T-cell (primary cell): ENCODE measurements at places on chromosomes 13 and 19. TPM values are rescaled to one million over a fixed set of nuclear protein-coding genes. Genes with fewer than 3 reads are reported as not detected.
A peak's percentile ranks its signal among the peaks of the same experiment; 100 is the strongest.

ATP4B gene
- total RNA-seq: not detected

RNF113B gene
- not detected for total RNA-seq

ASF1B gene
- 4.4 TPM for total RNA-seq

PIBF1 gene
- 29.4 TPM for total RNA-seq

CEACAM16 gene
- total RNA-seq: not detected

USF2 gene
- total RNA-seq: 207 TPM

GRCh38 chr13:79667771-79668170 is 186.8 kb downstream of the NDFIP2 start:
- H3K36me3 ChIP-seq: no peaks in the 10 kb centered on the region
- no peaks in the 10 kb centered on the region for H3K27me3 ChIP-seq
- H3K4me3 ChIP-seq: no peak overlapping the region
- no peaks in the 10 kb centered on the region for H3K4me1 ChIP-seq

GRCh38 chr13:103087275-103087674 is 21.1 kb upstream of the SLC10A2 start:
- H3K27me3 ChIP-seq: no peaks in the 10 kb centered on the region
- no peak for DNase-seq
- H3K36me3 ChIP-seq: no peaks in the 10 kb centered on the region
- H3K4me1 ChIP-seq: no peaks in the 10 kb centered on the region
- no peak overlapping the region for H3K27ac ChIP-seq

DNA sequence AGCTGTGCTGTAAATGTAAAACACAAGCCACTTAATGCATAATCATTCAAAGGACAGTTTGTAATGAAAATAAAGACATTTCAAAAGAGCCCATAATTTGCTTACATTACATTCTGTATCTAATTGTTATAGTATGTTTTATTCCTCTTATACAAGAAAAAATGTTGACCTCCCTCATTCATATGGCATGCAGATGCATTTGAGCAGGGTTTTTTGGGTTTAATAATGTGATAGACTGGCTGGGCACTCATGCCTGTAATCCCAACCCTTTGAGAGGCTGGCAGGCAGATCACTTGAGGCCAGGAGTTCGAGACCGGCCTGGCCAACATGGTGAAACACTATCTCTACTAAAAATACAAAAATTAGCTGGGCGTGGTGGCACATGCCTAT is 11.6 kb upstream of the ARL11 start:
- H3K36me3 ChIP-seq: no peaks in the 10 kb centered on the region
- H3K4me1 ChIP-seq: no peaks in the 10 kb centered on the region
- H3K27me3 ChIP-seq: peaks cover 4% of the 10 kb centered on the region
- H3K27ac ChIP-seq: no peak overlapping the region
- H3K4me3 ChIP-seq: no peak overlapping the region

DNA sequence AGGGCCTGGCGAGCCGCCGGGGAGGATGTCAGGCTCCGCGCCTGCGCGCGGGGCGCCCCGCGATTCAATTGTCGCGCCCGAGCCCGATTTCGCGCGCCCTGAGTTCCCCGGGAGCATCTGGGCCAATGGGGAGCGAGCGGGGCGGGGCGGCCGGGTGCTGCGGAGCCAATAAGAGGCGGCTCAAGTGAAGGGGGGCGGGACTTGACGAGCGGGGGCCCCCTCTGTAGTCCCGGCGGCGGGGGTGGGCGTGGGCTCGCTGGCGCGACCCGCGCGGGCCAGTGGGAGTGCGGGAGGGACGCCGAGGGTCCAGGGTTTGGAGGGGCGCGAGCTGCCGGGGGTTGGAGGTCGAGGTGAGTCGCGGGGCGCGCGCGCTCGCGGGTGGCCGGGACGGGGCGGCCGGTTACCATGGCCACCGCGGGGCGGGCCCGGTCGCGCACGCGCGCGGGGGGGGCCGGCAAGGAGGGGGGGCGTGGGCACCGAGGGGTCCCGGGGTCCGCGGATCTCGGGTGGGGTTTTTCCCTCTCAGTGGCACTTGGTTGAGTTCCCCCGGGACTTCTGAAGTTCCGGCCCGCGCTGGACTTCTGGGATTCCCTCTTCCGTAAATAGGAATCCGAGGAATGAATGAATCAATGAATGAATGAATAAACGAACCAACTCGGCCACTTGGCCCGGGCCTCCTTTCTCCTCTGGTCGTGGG is 744 bp downstream of the UHRF1 start:
- H3K36me3 ChIP-seq: peaks cover 4% of the 10 kb centered on the region
- no peaks in the 10 kb centered on the region for H3K27me3 ChIP-seq
- H3K4me3 ChIP-seq: peak overlapping the region; percentile 37
- peak; percentile 93 for DNase-seq
